Bronchus fibroblast of lung (primary cell): ENCODE measurements at places on chromosomes 2 and 18. TPM values are rescaled to one million over a fixed set of nuclear protein-coding genes. Genes with fewer than 3 reads are reported as not detected.

The IKZF2 gene
- total RNA-seq: 5.0 and 5.9 TPM in 2 replicates

The RBKS gene
- total RNA-seq: 0.89 and 1.2 TPM in 2 replicates

The MTERF4 gene
- total RNA-seq: 24.7 and 27.6 TPM in 2 replicates

The SETBP1 gene
- total RNA-seq: 0.67 and 0.74 TPM in 2 replicates
